ENCODE measurements at places on chromosomes 2 and 18.
A peak's percentile ranks its signal among the peaks of the same experiment; 100 is the strongest.

- DNase-seq = no peak
These were observed 17.1 kb downstream of the DYNAP start for GRCh38 chr18:54608028-54608642.

- DNase-seq = no peak
These were observed 91.4 kb upstream of the AGAP1 start for GRCh38 chr2:235402422-235402821.

DNA sequence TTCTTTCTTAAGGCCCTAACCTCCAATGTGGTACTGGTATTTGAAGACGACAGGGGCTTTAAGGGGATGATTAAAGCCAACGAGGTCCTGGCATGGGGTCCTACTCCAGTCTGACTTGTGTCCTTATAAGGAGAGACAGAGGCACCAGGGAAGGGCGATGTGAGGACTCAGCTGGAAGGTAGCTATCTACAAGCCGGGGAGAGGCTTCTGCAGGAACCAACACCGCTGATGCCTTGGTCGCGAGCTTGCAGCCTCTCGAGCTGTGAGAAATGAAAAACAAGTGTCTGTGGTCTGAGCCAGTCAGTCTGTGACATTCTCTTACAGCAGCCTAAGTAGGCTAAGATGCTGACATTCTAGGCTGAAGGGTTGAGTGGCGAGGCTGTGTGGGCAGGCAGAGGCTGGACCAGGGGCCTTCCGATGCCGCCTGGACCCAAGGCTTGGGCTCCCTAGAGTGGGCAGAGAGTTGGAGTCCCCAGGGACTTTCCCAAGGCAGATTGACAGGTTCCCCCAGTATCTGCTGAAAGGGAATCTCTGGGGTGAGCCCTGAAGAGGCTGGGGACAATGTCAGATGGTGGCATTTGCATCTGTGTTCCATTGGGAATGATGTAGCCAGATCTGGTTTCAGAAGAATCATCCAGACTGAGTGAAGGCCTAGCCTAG lies 322.9 kb upstream of the HS6ST1 start:
- DNase-seq = no peak

DNA sequence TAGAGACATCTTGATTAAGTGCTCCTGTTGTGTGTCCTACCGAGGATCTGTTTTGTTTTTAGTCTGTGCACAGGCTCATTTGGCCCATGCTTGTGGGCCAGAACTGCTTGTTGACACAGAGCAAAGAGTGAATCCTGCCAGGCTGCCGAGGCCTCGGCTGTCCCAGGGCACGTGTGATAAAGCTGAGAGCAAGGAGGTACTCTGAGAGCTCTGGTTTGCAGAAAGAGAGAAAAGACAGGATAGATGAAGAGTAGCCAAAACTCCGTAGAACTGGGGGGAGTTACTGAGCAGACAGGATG lies 175.1 kb downstream of the FAM210A start:
- no peak for DNase-seq

- DNase-seq = no peak
These were observed 62.7 kb upstream of the CTDP1 start for GRCh38 chr18:79616651-79617510.

DNA sequence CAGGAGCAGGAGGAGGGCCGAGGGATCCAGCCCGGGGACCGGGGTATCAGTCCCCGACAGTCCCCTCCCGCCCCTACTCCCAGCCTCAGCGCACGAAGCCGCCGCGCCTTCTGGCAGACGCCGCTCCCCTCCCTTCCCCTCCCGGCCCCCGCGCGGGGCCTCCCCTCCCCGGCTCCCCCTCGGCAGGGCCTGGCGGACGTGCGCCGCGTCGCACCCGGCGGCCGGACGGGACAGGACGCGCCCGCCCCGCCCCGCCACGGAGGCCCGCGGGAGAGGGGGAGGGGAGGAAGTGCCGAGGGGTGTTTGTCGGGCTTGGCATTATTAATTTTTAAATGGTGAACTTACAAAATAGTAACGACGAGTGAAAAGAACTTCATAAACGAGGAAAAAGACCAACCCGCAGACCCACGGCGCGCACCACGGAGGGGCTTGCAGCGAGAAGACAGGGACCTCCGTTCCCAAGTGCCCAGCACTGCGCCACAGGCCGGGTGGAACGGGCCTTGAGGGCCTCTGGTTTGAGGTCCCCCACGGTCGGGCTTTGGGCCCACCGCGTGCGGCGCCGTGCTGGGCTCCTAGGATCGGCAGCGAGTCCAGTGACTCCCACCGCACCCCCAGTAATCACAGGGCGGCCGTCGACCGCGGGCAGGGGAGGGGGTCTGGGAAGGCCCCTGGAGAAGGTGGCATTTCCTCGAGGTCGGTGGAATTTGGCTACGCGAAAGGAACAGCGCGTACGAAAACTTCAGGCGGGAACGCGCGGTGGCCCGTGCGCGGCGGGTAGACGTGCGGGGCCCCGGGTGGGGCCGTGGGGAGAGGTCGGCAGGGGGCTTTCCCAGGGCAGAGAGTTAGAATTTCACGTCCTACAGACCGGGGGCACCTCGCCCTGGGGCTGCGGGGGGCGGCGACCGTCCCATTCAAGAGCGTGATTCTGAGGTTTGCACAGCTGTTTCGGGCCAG lies 954 bp upstream of the CTDSP1 start:
- DNase-seq = peak; percentile 81

DNA sequence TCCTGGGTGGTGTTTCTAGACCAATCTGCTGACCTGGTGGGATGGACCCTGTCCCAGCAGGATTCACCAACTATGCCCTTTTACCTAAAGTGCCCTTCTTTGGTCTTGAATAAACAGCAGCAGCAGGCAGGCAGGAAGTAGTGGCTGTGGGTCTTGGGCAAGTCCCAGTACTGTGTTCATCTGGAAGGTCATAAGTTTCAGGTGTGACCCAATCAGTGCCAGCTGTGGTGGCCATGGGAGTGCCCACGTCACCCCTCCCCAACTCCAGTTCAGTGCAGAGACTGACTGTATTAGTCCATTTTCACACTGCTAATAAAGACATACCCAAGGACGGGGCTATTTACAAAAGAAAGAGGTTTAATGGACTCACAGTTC lies 148.3 kb upstream of the SRD5A2 start:
- no peak for DNase-seq

DNA sequence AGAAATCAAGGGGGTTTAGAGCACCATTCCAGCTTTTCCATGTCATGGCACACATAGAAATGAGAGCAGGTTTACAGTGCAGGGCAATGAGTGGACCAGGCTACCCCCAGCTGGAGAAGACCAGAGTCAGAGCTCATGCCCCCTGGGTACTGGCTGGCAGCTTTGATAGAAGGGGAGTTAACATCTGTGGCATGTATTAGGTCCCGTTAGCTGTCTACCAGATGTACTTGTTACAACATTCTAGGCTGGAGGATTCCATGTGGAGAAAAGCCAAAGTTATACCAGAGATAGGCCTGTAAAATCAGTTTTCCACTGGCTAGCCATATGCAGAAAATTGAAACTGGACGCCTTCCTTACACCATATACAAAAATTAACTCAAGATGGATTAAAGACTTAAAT lies 109.2 kb downstream of the CCDC85A start:
- DNase-seq = no peak

GRCh38 chr2:128492966-128493811 lies 174.5 kb upstream of the HS6ST1 start:
- DNase-seq = no peak

DNA sequence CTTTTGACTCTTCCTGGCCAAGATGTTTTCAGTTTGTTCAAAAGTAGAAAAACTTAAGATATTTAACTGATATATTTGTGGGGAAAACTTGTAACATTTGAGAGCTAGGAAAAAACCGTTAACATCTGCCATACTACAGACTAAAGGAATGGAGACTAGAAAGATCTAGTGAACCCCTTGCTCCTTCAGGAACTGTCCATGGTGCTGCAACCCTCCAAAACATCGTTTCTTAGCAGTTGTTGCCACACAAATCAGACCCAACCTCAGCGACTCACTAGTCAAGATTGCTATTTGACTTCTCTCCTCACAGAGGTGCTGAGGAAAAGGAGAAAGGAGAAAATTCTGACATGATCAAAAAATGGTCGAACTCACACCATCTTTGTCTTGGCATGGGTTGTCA lies 393.8 kb upstream of the LYPD1 start:
- DNase-seq = no peak

DNA sequence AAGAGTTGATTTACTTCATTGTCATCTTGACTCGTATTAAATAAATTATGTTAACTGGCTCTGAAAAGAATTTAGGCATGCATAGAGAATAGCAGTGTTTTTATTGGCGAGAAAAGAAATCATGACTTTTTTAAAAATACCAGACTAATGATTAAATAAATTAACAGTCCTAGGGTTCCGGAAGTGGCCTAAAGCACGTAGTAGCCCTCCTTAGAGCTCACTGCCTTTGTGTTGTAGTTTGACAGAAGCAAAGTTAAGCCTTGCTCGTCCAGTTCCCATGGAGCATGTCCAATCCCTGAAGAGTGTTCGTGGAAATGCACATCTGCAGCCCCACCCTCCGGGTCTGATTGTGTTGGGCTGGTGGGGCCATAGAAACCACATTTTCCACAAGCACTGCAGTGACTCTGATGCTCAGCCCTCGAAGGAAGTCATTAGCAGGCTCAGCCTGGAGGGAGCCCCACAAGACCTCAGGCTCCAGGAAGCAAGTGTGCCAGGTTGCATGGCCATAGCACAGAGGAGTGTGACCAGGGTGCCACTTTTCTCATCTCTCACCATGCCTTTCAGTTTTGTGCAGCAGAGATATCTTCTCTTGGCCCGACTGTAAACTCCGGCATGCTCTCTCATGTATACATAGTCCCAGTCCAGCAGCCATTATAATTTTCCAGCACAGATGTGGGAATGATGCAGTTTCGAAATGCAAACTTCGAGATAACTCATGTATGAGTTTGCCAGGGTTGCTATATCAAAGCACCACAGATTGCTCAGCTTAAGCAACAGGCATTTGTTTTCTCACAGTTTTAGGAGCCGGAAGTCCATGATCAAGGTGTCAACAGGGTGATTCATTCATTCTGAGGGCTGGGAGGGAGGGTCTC lies 188.6 kb upstream of the SH3BP4 start:
- DNase-seq = no peak

- DNase-seq = no peak
These were observed 23.7 kb upstream of the SPP2 start for GRCh38 chr2:234026693-234027254.

- no peak for DNase-seq
These were observed 606.0 kb upstream of the GCFC2 start for GRCh38 chr2:76316691-76317090.

Measured in CD4-positive, alpha-beta T cell treated with Interleukin-1 beta for 1 hour (primary cell).